ENCODE measurements at places on chromosomes 13 and 19.

- DNase-seq = no peak
Measured at GRCh38 chr13:110405597-110406450, 98.7 kb downstream of the COL4A2 start.

GRCh38 chr13:95710313-95710712, 33.4 kb downstream of the DNAJC3 start:
- DNase-seq = no peak

DNA sequence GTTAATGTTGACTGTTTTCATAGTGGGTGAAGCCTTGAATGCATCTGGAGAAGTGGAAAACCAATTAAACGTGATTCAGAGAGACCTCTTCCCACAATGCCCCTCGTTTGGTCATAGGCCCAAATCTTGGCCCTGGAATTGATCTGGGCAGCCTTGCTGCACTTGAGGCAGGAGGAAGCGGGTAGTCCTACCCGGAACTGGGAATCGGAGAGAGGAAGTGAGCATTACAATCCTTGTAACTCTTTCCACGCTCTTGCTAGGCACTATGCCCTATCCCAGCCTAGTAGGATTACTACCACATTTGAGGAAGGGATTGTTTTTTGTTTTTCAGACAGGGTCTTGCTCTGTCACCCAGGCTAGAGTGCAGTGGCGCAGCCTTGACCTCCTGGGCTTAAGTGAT, 3.6 kb downstream of the KCNK6 start:
- DNase-seq = no peak

DNA sequence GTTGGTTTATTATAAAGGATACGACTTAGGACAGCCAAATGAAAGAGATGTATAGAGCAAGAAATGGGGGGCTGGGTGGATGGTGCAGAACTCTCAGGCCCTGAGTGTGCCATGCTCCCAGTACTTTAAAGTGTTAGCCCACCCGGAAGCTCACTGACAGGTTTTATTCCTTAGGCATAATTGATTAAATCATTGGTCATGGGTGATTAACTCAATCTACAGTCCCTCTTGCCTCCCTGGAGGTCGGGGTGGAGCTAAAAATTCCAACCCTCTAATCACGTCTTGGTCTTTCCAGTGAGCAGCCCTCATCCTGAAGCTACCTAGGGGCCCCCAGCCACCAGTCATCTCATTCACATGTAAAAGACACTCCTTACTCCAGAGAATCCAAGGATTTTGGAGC, 9.9 kb upstream of the LEUTX start:
- DNase-seq = no peak

DNA sequence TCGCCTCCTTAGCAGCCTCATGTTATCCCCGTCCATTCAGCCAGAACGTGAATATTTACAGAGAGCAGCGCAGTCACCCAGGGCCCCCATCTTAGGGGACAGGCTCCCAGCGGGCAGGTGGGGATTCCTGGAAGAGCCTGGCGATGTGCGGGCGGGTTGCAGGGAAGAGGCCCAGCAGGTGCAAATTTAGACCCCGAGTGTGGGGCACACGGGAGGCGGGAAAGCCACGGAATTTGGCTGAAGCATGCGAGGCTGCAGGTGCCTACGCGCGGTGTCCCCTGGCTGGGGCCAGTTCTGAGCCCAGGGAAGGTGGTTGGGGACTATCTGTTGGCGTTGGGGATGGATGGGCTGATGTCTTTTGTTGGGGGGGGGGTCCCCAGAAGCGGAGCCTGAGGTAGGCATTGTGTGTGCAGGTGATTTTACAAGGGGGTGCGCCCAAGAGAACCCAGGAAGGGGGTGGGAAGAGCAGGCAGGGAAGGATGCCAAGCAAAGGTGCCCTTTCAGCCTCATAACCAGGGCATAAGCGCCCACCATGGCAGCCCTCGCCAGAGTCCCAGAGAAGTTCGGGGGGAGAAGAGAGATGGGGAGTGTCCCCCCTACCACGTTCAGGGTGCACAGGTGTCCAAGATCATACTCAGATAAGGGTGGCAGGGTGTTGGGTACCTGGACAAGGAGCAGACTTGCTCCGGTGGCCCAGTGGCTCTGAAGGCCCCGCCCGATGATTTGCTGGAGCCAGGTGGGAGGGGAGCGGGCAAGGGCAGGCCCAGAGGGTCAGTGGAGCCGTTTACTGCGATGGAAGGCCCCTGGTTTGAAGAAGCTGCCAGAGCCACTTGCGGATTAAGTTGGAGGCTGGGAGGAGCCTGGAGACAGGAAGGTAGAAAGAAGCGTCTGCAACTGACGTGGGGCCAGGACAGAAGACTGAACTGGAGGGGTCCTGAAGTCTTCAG, 1.2 kb downstream of the TPGS1 start:
- no peak for DNase-seq

GRCh38 chr13:42356184-42356575, 84.2 kb downstream of the AKAP11 start:
- no peak for DNase-seq

DNA sequence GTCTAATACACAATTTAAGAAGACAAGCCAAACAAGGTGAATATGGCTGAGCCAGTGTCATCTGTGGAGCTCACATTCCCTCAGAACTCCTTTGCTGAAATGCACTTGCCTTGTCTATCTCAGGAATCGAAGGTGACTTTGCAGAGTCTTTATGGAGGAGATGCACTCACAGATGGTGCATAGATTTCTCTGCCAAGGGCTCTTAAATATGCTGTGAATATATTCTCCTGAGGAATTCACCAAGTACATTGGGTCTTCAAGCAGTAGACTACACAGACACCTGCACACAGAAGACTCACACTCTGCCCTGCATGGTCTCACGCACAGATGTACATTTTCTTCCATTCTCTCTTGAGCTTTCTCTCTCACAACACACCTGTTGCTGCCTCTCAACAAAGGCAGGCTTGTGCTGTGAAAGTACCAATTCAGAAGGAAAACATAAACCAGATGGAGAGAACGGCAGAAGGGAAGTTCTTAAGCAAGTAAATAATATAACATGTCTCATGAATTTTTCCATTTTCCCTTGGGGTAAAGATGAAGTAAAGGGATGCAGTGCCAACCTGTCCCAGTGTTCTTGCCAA, 174.7 kb downstream of the DLEU7 start:
- DNase-seq = no peak

DNA sequence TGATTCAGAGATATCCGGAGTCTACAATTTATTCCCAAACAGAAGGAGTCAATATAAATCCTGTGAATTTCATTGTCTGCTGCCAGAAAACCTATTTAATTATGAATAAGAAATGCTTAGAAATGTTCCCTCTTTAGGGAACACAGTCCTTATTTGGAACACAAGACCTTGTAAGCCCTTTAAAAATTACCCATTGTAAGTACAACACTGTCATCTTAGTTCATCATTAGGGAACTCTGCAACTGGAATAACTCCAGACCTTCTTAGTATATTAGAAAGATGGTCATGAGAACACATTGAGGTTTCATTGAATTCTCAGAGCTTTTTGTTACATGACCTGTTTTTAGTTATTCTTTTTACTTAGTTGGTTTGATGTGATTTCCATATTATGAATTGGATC, 548.5 kb upstream of the KLF12 start:
- no peak for DNase-seq
